Mammary microvascular endothelial cell (primary cell): ENCODE measurements at places on chromosomes 6 and 20. TPM values are rescaled to one million over a fixed set of nuclear protein-coding genes. Genes with fewer than 3 reads are reported as not detected.

Gene SRF
- 25.3 and 26.9 TPM in 2 replicates for total RNA-seq

Gene RIMS4
- not detected in 2 replicates for total RNA-seq

Gene NKX2-4
- total RNA-seq = not detected in 2 replicates

Gene IL20RA
- total RNA-seq = 0.15 TPM in 1 of 2 replicates, not detected in the other

Gene MUC21
- not detected in 2 replicates for total RNA-seq

Gene MLN
- total RNA-seq = not detected in 2 replicates

Gene PI16
- 0.98 TPM in 1 of 2 replicates, not detected in the other for total RNA-seq

Gene SEMG1
- total RNA-seq = not detected in 2 replicates

Gene STX11
- total RNA-seq = 20.9 and 26.5 TPM in 2 replicates

Gene RPS6KA2
- total RNA-seq = 39.9 and 40.0 TPM in 2 replicates

Gene ZBTB12
- 0.53 and 0.54 TPM in 2 replicates for total RNA-seq

Gene LINC00237
- not detected in 2 replicates for total RNA-seq

Gene C20orf204
- 0.44 and 0.73 TPM in 2 replicates for total RNA-seq

Gene TRIM39
- total RNA-seq = 5.7 and 9.1 TPM in 2 replicates

Gene SIRPD
- total RNA-seq = not detected in 2 replicates

Gene MYH7B
- total RNA-seq = not detected in 2 replicates

Gene PTPRT
- not detected in 2 replicates for total RNA-seq

Gene THBD
- 82.8 and 82.9 TPM in 2 replicates for total RNA-seq

Gene SOX18
- 19.4 and 25.2 TPM in 2 replicates for total RNA-seq

Gene CNKSR3
- total RNA-seq = 15.0 and 16.3 TPM in 2 replicates

Gene TXLNB
- total RNA-seq = 0.53 and 0.64 TPM in 2 replicates

Gene PDE10A
- total RNA-seq = 6.1 and 6.3 TPM in 2 replicates

Gene RRP36
- total RNA-seq = 126 and 138 TPM in 2 replicates

Gene LY6G5C
- total RNA-seq = 2.5 and 3.3 TPM in 2 replicates

Gene SUN5
- not detected in 2 replicates for total RNA-seq

Gene C6orf132
- total RNA-seq = 0.07 and 0.10 TPM in 2 replicates

Gene CTCFL
- not detected in 2 replicates for total RNA-seq

Gene TRIM15
- total RNA-seq = not detected in 2 replicates

Gene COL12A1
- 51.1 and 56.9 TPM in 2 replicates for total RNA-seq

Gene MEI4
- total RNA-seq = not detected in 2 replicates

Gene LAMA4
- 278 TPM in 2 replicates for total RNA-seq

Gene MAFB
- 0.40 and 0.79 TPM in 2 replicates for total RNA-seq

Gene MBOAT1
- 4.9 and 6.2 TPM in 2 replicates for total RNA-seq

Gene TRIM40
- total RNA-seq = not detected in 2 replicates
